ENCODE measurements at places on chromosomes 3 and 15. TPM values are rescaled to one million over a fixed set of nuclear protein-coding genes. Genes with fewer than 3 reads are reported as not detected.

Gene C3orf52
- total RNA-seq, result 11.2 TPM

Gene KNG1
- total RNA-seq, result not detected

Gene LRRIQ4
- total RNA-seq, result 0.39 TPM

Gene FYCO1
- 15.2 TPM for total RNA-seq

Gene NR2F2
- not detected for total RNA-seq

Gene C3orf33
- 0.74 TPM for total RNA-seq

Gene TMEM42
- 19.3 TPM for total RNA-seq

Gene DET1
- 9.8 TPM for total RNA-seq

Gene PLSCR5
- not detected for total RNA-seq

Gene EFCC1
- total RNA-seq, result not detected

Gene USP19
- 69.4 TPM for total RNA-seq

Data from OCI-LY7 (cell line).